ENCODE measurements at places on chromosomes 4 and X.

GRCh38 chr4:140186082-140186438, 32.1 kb upstream of the MAML3 start:
- no peak for DNase-seq

- DNase-seq = no peak
These were observed 331 bp downstream of the SETD7 start for GRCh38 chr4:139555705-139556070.

DNA sequence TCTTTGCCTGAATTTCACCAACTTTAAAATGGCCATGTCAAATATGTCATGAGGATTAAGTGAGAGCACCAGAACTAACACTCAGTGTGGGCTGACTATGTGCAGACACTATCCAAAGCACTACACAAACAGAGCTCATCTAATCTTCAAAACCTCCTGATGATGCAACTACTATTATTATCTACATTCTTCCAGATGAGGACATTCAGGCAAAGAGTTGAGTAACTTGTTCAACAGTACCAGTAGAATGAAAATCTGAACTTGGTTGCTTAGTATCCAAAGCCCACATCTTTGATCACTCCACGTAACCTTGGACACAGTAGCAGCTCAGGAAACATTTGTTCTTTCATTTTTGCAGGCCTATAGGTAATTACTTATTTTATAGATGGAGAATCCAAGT, 90.1 kb downstream of the ATP8A1 start:
- no peak for DNase-seq

- no peak for DNase-seq
These were observed 113.8 kb upstream of the RBPJ start for GRCh38 chr4:26206999-26207398.

GRCh38 chr4:139492429-139492828, 38.5 kb downstream of the RAB33B start:
- DNase-seq = no peak

- no peak for DNase-seq
These were observed 180.7 kb downstream of the CEP135 start for GRCh38 chr4:56129431-56129861.

- no peak for DNase-seq
These were observed 67.3 kb downstream of the NAT8L start for GRCh38 chr4:2126309-2127043.

DNA sequence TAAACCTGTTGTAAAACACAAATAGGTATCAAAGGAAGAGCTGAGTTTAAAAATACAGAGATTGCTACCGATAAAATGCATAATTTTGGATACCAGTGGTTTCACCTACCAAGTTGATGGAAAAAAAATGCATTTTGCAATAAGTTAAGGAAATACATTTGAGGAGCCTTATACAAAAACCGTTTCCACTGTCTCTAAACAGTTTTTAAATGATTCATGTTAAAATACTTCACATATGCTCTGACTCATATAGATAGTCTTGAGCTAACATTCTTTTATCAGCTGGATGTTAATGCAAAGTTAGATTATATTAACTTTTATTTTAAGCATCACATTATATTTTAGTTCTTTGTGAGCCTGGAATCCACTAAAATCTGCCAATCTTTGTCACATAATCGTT, 50.6 kb upstream of the ANKRD17 start:
- DNase-seq = no peak

All from HL-60 (cell line).